ENCODE measurements at places on chromosomes 2 and 18. TPM values are rescaled to one million over a fixed set of nuclear protein-coding genes. Genes with fewer than 3 reads are reported as not detected.

The GTF2A1L gene
- total RNA-seq: not detected

The TRMT61B gene
- 8.5 TPM for total RNA-seq

The CFAP65 gene
- not detected for total RNA-seq

The M1AP gene
- 0.56 TPM for total RNA-seq

The NETO1 gene
- total RNA-seq: not detected

The VAMP8 gene
- total RNA-seq: 150 TPM

The ITGA6 gene
- 398 TPM for total RNA-seq

The CNDP1 gene
- not detected for total RNA-seq

The CAPN13 gene
- total RNA-seq: 0.21 TPM

The ANKRD62 gene
- not detected for total RNA-seq

All from airway epithelial cell (primary cell).